ENCODE measurements at places on chromosomes 7 and 10.

DNA sequence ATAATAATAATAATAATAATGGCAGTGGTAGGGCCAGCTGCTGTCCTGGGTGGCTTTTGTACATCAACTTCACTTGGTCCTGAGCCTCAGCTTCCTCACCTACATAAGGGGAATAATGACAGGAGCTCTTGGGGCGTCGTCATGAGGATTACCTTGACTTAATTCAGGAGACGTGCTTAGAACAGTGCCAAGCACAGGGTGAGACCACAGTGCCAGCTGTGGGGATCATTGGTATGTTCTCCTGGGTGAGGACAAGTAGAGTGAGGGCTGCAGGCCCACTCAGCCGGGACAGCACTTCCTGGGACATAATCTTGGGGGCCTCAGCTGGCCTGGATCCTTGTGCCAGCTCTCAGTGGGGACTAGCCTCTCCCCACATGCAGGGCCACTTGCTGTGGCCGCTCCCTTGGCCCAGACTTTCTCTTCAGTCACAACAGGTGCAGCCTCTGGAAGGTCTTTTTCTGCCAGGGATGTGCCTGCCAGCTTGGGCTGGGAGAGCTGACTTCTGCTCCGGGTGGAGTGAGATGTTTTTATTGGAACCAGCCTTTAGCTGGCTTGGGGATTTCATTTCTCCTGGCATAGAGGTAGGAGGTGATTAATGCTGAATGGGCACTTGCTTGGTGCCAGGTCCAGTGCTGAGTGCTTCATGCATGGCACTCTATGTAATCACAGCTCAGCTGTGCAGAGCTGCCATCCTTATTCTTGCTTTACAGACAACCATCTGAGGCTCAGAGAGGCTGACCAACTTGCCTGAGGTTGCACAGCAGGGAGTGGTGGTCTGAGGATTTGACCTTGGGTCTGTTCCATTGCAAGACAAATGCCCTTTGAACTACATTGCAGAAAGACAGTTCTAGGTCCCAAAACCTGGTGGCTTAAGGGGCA is 45.3 kb downstream of the TSPAN15 start:
- DNase-seq: no peak

DNA sequence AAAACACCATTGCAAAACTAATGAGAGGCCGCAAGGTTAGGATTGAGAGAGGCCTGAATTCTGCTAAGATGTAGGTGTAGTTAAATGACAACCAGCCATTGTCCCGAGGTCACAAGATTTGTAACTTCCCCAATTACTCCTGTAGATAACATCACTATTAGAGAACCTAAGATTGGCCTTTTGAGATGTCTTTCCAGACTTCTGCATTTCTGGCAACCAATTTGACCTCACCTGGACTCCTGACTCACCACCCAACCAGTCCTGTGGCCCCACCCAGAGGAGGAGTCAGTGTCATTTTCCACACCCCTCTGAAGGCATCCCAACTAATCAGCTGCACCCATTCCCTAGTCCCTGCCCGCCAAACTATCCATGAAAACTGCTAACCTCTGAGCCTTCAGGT is 115.7 kb downstream of the PRKAG2 start:
- DNase-seq: no peak

GRCh38 chr7:51253157-51253556 is 63.5 kb downstream of the COBL start:
- DNase-seq: no peak

GRCh38 chr7:51132661-51133060 is 183.9 kb downstream of the COBL start:
- DNase-seq: no peak

DNA sequence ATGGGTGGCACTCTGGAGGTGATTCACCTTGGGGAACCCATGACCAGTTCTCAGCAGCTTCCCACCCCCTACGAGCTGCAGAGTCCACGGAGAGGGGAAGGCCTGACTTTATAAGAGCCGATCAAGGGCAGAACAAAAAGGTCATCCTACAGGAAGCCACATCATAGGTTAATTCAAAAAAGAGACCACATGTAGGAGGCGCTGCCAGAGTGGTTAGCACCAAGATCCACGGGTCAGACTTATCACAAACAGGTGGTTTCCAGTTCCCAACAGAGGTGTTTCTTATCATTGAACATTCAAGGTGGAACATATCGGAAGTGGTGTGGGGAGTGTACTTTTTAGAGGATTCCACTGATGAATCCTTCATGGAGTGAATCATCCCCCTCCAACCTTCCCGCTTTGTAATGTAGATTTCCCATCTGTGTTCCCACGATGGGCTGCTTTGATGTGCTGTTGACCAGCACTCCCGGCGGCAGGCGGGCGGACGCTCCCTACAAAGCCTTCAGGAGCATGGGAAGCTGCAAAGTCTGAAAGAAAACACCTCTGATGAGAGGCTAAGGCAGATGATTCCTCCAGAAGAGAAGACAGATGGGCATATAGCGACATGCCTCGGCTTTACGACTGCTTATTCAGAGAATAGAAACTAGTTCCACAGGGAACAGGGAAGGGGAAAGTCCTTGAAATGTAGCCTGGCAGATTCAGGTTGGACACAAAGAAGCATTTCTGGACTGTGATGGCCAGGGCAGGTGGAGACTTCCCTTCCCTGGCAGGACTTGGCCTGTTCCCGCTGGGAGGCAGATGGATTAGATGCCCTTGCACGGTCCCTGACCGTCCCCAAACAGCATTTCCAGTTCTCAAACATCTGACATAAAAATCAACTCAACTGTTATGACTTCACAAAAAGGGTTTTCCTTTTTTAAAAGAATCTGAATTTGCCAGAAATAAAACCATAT is 66.5 kb downstream of the AFAP1L2 start:
- peak; percentile 54 for DNase-seq

- DNase-seq: peak; percentile 79
These were observed 50.5 kb downstream of the PRF1 start for GRCh38 chr10:70551971-70552422.

GRCh38 chr10:71975087-71975870 is 11.1 kb downstream of the CHST3 start:
- no peak for DNase-seq

GRCh38 chr10:127576740-127577161 is 27.6 kb downstream of the NPS start:
- no peak for DNase-seq

- peak; percentile 65 for DNase-seq
These were observed 6.5 kb downstream of the TSPAN14 start for GRCh38 chr10:80460399-80461207.

DNA sequence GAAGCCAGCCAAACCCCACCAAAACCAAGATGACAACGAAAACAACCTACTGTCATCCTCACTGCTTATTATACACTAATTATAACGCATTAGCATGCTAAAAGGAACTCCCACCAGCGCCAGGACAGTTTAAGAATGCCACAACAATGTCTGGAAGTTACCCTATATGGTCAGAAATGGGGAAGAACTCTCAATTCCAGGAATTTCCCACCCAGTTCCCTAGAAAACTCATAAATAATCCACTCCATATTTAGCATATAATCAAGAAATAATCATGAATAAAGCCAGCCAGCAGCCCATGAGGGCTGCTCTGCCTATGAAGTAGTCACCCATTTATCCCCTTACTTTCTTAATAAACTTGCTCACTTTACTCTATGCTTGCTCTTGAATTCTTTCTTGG is 20.8 kb downstream of the MICU1 start:
- DNase-seq: no peak

GRCh38 chr10:80158598-80159127 is 26.1 kb downstream of the PLAC9 start:
- peak; percentile 97 for DNase-seq

DNA sequence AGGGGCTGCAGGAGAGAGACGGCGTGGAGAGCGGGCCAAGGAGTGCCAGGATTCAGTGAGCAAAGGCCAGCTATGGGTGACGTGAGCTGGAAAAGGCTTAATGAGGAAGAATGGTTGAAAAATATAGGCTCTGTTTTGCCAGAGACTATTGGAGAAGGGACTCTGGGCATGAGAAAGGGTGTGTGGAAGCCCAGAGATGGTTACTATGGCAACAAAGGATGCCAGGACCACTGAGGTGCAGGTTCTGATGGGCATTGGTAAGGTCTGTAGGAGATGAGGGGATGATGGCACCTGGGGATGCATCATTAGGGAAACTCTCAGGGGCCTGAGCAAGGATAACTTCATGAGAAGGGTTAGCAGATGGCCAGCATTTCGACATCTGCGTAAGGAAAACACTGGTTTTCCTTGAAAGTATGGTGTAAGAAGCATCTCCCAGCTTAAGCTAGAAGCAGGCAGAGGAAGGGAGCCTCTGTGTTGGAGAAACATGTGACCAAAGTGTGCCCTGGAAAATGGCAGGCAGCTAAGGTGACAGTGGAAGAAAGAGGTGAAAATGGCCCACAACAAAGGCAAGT is 21.6 kb upstream of the FAM180A start:
- no peak for DNase-seq

- DNase-seq: no peak
These were observed 290.8 kb downstream of the NXPH1 start for GRCh38 chr7:8724080-8724718.

GRCh38 chr10:21080261-21080660 is 183.2 kb upstream of the NEBL start:
- no peak for DNase-seq

GRCh38 chr7:22633954-22634474 is 93.0 kb upstream of the IL6 start:
- no peak for DNase-seq

GRCh38 chr7:156589808-156590207 is 50.8 kb upstream of the RNF32 start:
- no peak for DNase-seq

GRCh38 chr7:135900065-135900546 is 77.1 kb downstream of the MTPN start:
- no peak for DNase-seq

DNA sequence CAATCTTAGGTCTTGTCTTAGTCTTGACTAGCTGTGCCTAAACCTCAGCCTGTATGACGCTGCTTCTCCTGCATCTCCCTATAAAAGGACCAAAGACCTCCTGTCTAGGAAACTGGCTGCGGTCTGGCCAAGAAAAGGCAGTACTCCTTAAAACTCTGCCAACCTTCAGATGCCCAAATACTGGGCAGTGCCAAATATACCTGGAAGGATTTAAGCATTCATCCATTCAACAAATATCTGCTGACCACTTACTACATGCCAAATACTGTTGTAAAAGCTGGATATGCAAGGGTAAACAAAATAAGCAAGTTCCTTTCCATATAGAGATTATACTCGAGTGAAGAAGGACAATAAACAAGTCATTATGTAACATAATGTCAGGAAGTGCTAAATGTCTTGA is 135.8 kb downstream of the HBP1 start:
- no peak for DNase-seq

GRCh38 chr10:84945791-84946190 is 617.4 kb downstream of the CCSER2 start:
- DNase-seq: no peak

- DNase-seq: peak; percentile 49
These were observed 24.0 kb downstream of the BZW2 start for GRCh38 chr7:16670021-16670420.

- DNase-seq: peak; percentile 83
These were observed 19.1 kb upstream of the OPALIN start for GRCh38 chr10:96377816-96378294.

DNA sequence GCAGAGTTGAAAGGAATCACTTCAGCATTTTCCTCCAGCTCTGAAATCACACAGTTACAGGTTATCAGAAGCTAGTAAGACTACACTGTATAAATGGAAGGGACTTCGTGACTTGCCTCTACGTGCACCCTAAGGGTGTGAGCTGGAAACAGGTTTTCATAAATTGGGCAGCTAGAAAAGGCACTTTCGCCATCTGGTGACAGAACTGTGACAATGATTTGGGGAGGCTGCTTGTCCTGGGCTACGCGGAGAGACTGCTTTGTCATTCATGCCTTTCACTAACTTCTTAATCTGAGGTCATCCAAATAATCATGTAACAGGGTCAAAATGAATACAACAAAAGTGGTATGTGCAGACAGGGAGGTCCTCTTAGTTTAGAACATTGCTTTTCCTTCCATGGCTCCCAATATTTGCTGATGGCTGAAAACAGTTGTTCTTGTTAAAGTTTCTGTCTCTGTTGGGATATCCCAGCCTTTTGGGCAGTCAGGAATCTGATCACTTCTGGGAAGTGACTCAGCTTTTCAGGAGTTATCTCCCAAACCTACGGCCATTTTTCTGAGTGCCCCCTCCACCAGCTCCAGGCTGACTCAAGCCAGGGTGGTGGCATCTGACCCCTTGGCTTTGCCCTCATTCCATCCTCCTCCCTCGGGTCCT is 17.8 kb downstream of the VWC2 start:
- no peak for DNase-seq

DNA sequence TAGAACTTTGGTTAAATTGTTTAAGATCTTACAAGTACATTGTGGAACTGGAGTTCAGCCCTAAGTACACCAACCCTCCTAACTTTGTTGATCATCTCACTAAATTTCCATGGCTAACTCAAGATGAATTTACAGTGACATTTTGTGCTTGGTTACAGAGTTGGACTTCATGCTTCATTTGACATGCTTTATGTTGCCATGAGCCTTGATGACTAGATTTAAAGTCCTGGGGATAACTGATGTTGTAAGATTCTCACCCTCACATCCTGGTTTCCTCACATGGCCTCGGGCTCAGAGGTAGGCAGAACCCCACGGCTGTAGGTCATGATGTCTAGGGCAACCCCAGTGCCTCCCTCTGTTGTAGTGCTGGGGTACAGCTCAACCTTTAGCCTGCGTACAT is 397.2 kb upstream of the IGFBP3 start:
- no peak for DNase-seq

- DNase-seq: no peak
These were observed 220.9 kb upstream of the MKLN1 start for GRCh38 chr7:131106681-131107336.

GRCh38 chr10:59648711-59649201 is 60.9 kb downstream of the SLC16A9 start:
- DNase-seq: peak; percentile 14

DNA sequence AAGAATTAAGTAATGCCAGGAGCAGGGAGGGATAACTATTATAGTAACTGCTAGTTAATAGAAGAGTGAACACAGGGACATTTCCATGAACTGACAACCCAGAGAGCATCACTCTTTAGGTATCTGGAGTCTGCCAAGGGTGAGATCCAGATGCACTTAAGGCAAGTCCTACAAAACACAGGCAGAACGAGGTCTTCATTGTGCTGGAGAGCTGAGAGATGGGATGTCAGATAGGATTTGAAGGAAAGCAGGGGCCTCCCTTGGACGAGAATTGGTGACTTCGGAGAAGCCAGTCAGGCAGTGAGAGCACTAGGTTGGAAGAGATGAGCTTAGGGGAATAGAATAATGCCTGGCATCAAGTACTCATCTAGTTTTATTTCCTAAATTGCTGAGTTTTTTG is 684.5 kb downstream of the GATA3 start:
- DNase-seq: no peak

GRCh38 chr7:54837168-54837567 is 78.2 kb upstream of the SEC61G start:
- DNase-seq: no peak

DNA sequence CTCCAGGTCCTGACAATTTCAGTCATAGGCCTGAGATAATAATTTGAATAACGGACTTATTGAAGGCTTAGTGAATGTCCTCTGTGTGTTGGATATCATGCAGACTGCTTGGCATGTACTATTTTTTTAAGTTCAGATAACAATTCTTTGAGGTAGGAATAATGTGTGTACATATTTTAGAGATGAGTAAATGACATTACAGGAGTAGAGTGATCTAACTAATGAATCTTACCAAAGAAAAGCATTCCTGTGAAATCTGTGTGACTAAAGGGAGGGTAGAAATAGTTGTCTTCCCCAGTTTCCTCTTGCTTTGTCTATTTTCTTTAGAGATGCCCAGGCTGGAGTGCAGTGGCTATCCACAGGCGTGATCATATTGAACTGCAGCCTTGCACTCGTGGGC is 391.8 kb upstream of the ETV1 start:
- peak; percentile 47 for DNase-seq

- DNase-seq: no peak
These were observed 70.7 kb upstream of the LRRC18 start for GRCh38 chr10:49010295-49010694.

Measured in astrocyte of the spinal cord (primary cell).